ENCODE measurements at places on chromosomes 7 and 10.

DNA sequence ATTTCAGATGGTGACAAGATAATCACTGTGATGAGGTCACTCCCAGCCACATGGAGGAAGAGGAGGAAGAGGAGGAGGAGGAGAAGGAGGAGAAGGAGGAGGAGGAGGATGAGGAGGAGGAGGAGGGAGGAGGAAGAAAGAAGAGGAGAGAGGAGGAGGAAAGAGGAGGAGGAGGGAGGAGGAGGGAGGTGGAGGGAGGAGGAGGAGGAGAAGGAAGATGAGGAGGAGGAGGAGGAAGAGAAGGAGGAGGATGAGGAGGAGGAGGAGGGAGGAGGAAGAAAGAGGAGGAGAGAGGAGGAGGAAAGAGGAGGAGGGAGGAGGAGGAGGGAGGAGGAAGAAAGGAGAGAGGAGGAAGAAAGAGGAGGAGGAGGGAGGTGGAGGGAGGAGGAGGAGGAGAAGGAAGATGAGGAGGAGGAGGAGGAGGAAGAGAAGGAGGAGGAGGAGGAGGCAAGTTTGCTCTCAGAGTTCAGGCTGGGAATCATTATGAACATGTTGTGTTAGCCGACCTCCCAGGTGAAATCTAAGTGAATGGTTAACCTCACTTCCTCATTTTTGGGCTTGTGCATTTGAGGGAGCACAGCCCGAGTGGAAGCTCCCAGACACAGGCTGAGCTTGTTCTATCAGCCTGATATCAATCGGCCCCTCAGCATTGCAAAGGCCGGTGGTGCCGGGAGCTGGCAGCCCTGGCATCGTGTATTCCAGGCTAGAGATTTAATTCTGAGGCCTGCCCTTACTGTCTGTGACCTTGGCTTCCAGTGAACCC is 236.2 kb upstream of the PITRM1 start:
- DNase-seq: no peak

GRCh38 chr10:79258894-79259293 is 88.4 kb upstream of the PPIF start:
- DNase-seq: no peak

DNA sequence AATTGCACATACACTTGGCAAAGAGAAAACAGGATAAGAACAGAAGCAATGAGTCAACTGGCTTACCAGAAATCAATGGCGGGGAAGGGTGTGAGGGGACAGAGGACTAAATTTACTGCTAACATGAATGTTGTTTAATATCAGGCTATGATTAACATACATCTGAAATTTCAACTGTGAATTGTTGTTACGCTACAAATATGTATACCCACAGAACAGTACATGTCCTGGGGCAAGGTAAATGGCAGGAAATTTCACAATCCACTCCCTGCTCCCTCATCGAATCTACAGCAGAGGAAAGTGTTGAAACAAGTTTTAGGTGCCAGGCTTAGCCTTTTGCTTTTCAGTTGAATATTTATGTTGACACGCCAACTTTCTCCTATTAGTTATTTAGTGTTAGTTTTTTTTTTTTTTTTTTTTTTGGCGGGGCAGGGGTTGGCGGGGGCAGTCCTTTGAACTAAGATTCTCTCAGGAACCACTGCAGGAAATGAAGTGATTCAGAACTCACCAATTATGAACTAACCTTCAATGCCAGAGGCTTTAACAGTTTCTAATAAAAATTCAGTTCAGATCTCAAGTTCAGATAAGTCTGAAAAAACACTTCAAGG is 99.0 kb downstream of the UBE2H start:
- no peak for DNase-seq

GRCh38 chr7:156378806-156379205 is 261.8 kb upstream of the RNF32 start:
- no peak for DNase-seq

- DNase-seq: no peak
Measured at GRCh38 chr7:7595451-7595850, 28.8 kb downstream of the MIOS start.
